Thyroid gland (tissue), 4 donors: ENCODE measurements at places on chromosomes 2 and 18.
A peak's percentile ranks its signal among the peaks of the same experiment; 100 is the strongest.

GRCh38 chr2:8004250-8004681 lies 677.6 kb upstream of the ID2 start:
- DNase-seq = no peak

DNA sequence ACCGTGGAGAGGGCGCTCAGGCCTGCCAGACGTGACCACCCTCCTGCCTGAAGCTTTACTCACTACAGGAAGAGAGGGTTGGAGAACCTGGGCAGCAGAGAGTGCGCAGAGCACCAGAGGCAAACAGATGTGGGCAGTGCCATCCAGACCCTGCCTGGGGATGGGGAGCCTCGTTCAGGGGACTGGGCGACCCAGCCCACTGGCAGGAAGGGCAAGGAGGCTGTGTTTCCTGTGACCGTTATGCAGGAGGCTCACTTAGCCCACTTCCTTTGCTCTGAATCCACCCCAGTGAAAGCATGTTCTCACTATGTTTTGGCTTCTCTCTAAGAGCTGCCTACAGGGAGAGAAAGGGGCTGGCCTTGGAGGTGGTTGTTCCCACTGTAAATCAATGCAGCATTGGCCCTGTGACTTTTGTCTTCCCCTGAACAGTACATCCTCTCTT lies 23.0 kb upstream of the ACKR3 start:
- DNase-seq = no peak

GRCh38 chr2:206993396-206993911 lies 54.1 kb downstream of the CPO start:
- no peak for DNase-seq

DNA sequence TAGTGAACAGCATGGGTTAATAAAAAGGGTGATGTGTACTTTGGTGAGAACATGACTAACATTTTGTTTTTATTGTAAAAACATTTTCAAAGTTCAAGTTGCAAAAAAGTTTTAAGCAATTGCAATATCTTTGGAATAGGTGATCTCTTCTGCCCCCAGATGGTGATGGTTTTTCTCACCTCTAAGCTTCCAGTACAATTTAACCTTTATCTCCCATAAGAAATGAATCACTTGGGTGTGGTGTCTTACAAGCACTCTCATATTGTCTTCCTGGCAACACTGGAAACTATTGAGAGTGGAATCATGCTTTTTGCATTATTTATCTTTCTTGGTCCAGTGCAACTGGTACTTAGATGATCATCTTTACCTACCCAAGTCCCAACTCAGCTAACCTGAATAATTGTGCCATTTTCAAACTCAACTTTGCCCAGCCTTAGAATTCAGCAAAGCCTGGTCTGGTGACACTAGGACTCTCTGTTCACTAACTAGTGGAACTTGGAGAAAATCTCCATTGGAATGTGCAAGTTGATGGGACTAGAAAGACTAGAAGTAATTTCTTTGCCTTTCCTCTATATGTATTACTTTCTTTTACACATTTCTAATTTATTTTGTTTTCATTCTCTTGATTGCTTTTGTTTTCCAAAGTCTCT lies 964.7 kb upstream of the ZEB2 start:
- DNase-seq = no peak

- peak; percentile 53 for DNase-seq
Measured at GRCh38 chr2:241507430-241508239, 749 bp downstream of the STK25 start.

GRCh38 chr18:46867367-46868143 lies 49.8 kb downstream of the PIAS2 start:
- no peak for DNase-seq

- DNase-seq = peak; percentile 51
Measured at GRCh38 chr2:144642131-144642530, 122.2 kb upstream of the ZEB2 start.

DNA sequence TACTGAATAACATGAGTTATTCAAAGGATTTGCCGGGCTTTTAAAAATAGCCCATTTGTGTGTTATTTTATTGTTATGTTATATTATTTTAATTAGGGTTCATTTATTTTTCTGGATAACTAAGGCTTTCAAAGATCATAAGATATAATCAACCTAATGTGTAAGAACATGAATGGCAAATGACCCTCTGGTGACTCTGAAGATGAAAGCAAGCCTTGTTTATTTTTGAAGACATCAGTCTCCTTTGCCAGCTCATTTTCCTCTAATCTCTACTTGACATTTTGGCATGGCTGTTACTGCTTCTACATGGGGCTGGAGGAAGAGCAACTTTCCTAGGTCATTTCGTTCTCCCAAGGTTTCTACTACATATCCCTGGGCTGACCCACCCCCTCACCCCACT lies 10.6 kb downstream of the FAP start:
- no peak for DNase-seq

DNA sequence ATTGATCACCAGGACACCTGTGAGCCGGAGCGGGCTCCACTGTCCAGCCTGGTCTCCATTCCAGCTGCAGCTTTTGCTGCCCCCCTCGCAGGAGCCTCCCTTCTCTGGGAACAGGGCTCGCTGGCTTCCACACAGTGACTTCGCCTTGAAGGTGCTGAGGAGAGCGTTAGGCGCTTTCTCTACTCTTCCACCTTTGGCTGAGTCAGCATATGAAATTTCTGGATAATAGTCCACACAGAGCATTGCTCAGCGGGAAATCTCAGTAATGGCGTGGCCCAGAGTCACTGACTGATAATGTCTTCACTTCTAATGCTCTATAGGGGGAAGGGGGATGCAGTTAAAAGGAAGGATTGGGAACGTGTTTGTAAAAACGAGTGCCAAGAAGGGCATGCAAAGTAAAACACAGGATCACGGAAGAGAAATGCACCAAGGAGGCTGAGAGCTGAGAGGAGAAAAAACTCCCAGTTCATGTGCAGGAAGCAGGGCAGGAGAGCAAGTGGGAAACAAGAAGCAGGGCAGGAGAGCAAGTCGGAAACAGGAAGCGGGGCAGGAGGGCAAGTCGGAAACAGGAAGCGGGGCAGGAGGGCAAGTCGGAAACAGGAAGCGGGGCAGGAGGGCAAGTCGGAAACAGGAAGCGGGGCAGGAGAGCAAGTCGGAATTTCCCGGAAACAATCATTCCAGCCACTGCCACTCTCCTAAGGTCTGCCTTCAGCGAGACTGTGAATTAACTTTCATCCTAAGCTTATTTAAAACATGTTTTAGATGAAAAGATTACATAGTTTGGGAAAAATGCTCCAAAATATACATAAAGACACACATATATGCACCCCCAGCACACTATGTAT lies 77.7 kb downstream of the MYT1L start:
- DNase-seq = no peak

- DNase-seq = no peak
Measured at GRCh38 chr2:227460833-227461232, 11.1 kb upstream of the AGFG1 start.

DNA sequence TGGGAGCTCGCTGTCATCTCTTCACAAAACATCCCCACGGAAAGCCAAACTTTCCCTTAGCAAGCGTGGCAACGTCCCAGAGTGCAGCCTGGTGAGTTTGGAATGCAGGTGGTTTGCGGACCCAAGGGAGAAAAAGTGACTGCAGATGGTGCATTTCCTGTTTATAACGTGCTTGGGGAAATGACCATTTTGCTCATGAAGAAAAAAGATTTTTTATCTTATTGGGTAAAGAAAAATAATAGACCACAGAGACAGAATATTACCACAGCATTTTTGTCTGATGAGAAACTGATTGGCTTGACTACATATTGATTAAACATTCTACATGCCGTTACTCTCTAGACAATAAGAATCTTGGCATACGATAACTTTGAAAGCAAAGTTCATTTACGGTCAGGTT lies 136.5 kb downstream of the COPS8 start:
- DNase-seq = no peak

- DNase-seq = no peak
Measured at GRCh38 chr2:176280156-176280555, 10.9 kb downstream of the MTX2 start.
